Stimulated activated CD4-positive, alpha-beta T cell treated with anti-CD3 and anti-CD28 coated beads, Interleukin-15, amount 100 ng/mL, for 24 hours (primary cell): ENCODE measurements at places on chromosomes 16 and 17.
A peak's percentile ranks its signal among the peaks of the same experiment; 100 is the strongest.

DNA sequence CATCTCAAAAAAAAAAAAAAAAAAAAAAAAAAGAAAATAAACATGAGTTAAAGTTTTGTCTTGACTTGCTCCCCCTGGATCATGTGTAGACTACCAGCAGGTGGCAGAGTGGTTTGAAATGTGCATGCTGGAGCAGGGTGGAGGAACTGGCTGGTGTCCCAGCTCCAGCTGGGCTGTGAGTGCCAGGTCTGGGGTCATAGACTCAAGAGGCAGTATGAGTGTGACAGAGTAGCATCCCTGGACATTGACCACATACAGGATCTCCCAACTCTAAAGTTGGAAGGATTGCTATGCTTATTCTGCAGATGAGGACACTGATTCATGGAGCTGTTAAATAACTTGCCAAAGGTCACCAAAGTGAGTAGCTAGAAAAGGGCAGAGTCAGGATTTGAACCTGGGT lies 198.0 kb upstream of the MPHOSPH6 start:
- peak; percentile 3 for DNase-seq

DNA sequence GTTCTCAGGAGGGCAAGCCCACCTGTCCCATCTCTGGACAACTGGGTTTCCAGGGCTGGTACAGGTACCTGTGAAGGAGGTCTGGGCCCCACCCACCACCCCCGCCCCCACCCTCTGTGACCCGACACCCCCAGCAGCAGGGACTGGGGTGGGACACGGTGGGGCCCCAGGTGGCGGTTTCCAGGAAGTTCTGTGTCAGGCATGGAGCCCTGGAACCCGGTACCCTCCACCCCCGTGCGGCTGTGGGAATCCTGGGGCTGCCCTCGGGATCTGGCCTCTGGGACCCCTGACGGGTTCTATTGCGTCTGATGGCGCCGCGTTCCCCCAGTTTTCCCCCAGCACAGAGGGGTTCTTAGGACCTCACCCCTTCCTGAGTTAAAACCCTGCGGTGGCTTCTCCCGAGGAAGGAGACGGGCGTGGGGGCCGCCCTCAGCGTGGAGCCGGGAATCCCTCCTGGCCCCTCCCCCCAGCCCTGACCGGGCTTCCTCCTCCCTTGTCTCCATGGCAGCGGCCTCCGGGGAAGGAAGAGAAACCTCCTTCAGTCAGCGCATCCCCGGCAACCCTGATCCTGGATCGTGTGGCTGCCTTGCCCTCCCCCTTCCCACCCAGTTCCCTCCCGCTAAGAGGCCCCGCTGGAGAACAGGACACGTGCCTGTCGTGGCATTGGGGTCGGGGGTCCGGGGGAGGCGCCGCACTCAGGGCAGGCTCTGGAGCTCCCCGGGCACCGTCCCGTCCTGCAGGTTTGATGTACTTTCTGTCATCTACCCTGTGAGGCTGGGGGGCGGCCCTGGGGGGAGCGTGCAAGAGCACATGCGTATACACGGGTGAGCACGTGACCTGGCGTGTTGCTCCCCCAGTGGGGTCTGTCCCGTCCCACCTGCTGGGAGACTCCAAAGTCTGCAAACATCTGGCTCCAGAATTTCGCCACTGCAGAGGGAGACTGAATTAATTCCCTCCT lies 30.3 kb downstream of the CACNA1H start:
- no peak for DNase-seq

- DNase-seq: no peak
Measured at GRCh38 chr17:27265333-27265732, 28.6 kb upstream of the WSB1 start.

DNA sequence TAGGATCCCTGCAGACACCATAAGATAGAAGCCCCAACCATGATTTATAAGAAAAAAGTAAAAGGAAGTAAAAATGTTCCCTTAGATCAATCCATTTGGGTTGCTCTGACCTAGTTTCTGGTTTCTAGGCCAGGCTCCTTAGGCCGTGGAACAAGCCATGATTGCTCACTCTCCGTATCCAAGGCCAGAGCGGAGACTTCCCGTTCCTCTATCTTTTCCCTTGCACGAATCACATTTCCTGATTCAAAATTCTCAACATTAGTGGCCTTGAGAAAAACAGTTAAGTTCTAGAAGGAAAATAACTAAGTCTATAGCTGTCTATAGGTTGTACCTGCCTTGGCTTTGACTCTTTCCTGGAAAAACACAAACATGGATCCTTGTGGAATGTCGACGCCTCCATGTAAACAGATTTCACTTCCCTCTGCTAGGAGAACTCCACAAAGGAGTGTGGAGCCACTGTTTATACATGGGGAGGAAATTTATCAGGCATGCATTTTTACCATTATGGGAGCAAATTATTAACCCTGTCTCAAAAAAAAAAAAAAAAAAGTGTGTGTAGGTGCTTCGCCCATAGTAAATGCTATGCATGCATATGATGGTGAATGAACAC lies 149.6 kb downstream of the ZFHX3 start:
- DNase-seq: no peak

DNA sequence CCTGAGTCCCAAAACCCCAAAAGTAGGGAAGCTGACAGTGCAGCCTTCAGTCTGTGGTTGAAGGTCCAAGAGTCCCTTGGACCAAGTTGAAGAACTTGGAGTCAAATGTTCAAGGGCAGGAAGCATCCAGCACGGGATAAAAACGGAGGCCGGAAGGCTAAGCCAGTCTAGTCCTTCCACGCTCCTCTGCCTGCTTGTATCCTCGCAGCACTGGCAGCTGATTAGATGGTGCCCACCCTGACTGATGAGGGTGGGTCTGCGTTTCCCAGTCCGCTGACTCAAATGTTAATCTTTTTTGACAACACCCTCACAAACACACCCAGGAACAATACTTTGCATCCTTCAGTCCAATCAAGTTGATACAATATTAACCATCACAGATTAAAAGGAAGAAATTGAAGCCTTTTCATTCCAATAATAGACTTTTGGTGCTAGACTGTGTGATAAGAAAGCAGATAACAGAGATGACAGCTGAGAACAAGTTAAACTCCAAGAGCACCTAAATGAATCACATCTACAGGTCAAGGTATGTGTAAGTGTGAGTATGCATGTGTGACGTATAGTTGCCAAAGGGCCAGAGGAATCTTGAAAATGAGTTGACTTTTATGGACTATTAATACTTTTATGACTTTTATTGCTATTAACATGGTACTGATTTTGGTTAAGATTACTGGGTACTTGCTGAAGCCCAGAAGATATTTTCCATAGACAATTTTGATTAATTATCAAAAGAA lies 933.5 kb upstream of the SOX9 start:
- no peak for DNase-seq

DNA sequence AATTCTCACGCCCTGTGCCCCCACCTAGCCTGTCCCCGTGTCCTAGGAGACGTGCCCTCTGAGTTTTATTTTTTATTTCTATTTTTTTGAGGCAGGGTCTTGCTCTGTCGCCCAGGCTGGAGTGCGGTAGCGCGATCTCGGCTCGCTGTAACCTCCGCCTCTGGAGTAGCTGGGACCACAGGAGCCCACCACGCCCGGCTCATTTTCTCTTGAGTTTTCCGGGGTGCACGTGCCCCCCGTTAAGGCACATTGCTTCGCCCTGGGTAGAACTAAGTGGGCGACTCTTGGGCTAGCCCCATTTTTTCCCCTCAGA lies 655 bp upstream of the KLHDC4 start:
- DNase-seq: no peak

GRCh38 chr16:20906341-20907255 lies 6.0 kb downstream of the LYRM1 start:
- no peak for DNase-seq

- no peak for DNase-seq
Measured at GRCh38 chr16:74073456-74073855, 223.2 kb upstream of the PSMD7 start.

GRCh38 chr17:7912927-7913524 lies 3.1 kb downstream of the RNF227 start:
- peak; percentile 47 for DNase-seq

DNA sequence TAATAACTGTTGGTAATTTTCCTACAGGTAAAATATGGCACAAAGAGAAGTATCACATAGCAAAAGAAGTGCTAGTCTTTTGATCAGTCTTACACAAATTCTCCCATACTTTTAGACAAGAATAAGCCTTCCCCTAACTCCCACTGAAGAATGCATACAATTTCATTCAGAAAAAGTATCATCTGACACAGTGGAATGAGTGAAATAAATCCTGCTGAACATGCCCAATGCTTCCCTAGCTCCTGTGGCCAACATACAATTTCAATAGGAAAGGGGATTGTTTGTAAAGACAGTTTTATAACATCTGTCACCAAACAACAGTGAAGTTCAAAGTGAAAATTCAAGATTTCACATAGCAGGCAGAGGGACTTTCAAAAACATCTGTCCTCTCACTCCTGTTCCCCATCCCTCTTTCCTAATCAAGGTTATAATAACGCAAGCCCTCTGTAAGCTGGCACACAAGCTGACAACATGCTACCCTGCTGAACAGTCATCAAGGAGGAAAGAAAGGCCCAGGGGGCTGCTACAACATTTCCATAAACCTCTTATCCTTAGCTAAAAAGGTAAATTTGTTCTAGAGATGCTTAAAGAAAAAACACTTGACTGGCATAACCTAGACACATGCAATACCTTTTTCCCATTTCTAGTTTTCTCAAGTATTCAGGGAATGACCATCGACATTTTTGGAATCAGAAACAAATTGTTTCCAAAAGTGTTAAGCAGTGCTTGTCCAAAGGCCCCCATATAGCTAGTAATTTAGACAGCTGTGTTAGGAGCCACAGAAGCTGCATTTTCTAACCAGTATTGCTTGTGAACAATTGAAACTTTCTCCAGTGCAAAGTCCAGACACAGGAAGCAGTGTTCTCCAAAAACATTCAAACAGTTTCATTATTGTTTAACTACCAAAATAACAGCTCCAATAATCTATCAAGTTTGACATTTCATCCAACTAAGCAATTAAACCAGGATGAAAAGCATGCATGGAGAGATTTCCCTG lies 11.5 kb upstream of the RFFL start:
- no peak for DNase-seq

- DNase-seq: no peak
Measured at GRCh38 chr17:21843318-21843865, 151.1 kb downstream of the KCNJ18 start.

GRCh38 chr17:16438173-16438556 lies 22.8 kb downstream of the TRPV2 start:
- no peak for DNase-seq

- DNase-seq: no peak
Measured at GRCh38 chr17:6458460-6458950, 14.2 kb downstream of the PIMREG start.

DNA sequence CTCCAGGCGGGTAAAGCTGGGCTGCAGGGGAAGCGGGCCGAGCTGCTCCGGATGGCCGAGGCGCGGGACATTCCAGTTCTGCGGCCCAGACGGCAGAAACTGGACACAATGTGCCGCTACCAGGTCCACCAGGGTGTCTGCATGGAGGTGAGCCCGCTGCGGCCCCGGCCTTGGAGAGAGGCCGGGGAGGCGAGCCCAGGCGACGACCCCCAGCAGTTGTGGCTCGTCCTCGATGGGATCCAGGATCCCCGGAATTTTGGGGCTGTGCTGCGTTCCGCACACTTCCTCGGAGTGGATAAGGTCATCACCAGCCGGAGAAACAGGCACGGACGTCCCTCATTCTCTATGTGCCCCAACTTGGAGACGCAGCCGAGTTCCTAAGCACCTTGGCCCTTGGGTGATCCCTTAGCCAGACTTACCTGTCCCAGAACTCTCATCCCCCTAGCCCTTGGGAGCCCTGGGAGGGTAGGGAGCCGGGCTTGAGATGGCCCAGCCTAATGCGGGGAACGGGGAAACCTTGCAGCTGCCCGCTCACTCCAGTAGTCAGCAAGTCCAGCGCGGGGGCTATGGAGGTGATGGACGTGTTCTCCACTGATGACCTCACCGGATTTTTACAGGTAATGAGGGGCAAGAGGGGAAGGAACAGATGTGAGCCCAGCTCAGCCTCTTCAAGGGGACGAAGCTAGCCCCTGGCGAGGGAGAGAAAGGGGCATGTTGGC lies 806 bp downstream of the MRM1 start:
- DNase-seq: peak; percentile 34

DNA sequence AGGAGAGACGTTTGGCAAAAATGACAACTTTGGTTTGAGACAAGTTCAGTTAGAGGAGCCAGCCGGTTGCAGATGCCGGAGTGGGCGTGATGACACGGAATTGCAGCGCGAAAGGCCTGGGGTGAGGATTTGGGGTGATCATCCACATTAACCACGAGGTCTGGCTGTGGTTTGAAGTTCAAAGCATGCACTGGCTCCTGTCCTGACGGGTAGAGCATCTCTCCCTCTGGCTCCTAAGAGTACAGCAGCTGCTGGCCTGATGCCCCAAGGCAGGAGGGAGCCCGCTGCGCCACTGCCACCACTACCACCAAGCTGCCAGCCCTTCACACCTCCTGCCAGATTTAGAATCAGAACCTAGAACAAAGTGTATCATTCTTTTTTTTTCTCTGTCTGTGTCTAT lies 3.7 kb downstream of the RHBDL3 start:
- DNase-seq: no peak

DNA sequence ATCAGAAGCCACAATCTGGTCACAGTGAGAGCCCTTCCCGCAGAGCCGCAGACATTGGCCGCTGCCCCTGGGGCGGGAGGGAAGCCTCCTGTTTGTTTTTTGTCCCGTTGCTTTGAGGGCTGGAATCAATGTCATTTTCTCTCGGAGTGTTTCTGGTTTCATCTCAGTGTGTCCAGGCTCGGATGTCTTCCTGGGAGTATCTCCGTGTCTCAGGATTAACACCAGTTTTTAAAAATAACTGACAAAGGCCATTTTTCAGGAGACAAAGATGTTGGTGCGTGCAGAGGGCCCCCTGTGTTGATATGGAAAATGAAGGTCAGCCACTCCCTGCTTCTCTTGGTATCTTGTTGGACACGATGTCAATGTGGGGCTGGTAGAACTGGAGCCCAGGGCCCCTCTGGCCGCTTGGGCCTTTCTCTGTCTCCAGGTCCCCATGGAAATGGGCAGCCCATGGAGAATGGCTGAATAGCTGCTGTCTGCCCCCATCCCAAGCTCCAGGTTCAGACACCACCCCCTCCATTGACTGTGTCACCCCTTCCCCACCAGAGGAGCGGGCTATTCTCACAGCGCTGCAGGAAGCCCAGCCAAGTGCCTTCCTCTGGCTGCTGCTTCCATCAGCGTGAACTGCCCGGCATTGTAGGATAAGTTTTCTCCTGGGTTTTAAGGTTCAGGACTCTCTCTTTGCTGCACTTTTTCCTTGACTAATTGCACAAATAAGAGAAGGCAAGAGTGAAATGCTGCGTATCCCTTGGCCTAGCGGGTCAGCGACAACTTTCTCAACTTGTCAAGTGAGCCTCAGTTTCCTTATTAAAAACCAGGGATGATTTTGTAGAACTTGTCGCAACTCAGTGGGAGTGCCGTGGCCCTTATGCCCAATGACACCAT lies 72.2 kb upstream of the METTL9 start:
- DNase-seq: no peak
